ENCODE measurements at places on chromosomes 16 and 17.
A peak's percentile ranks its signal among the peaks of the same experiment; 100 is the strongest.

DNA sequence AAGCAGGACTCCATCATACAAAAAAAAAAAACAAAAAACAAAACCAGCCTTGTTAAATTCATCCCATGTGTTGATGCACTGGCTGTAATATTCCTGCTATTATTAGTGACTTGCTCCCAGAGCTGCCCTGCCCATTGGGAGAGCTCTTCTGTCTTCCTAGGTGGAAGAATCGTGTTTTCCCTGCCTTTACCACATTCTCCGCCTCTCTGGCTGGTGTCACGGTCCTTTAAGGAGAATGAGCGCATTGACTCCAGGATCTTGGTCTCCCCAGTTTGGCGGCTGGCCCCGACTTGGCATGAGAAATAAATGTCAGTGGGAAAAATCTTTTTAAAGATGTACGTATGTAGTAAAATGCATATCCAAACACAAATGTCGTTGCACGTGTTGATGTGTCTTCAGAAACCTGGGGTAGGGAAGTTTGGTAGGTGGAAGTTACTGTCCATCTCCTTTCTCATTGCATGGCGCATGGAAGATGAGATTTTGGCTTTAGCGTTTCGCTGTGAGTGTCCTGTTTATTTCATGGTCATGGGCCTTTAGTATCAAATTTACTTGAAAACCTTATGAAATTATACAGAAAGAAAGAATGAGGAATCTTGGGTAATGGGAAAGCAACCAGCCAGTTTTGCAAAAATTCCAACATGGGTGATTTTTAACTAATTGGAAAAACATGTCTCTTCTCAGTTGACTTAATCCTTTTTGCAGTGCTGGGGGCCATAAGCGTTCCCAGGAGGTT, 15.5 kb downstream of the RMI2 start:
- peak; percentile 51 for DNase-seq

DNA sequence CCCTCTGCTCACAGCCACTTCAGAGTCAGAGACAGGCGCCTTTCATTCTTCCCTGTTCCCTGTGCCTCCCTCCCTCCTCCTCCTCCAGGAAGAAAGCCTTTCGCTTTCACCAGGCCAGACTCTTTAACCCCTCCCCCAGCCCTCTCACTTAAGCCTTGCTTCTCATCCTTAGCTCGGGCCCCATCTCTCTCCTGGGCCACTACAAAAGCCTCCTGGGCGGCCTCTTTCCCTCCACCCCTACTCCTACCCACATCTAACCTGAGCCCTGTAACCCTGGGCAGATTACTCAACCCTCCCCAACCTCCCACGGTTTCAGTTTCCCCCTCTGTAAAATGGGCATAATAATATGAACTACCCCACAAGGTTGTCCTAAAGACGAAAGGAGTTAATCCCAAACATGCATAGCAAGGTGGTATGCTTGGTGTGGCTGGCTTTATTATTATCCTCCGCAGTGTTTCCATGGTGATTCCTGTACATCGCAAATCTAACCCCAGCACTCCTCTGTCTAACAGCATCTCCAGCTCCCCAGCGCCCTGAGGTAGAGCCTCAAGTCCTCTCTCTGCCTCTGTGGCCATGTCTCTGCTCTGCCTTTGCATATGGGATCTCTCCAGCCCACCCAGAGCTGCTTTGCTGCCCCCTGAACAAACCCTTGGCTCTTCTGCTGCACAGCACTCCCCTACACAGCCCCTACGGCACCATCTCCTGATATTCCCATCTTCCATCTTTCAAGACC, 17.7 kb downstream of the PIMREG start:
- no peak for DNase-seq

GRCh38 chr16:78478267-78478861, 378.9 kb downstream of the WWOX start:
- no peak for DNase-seq

DNA sequence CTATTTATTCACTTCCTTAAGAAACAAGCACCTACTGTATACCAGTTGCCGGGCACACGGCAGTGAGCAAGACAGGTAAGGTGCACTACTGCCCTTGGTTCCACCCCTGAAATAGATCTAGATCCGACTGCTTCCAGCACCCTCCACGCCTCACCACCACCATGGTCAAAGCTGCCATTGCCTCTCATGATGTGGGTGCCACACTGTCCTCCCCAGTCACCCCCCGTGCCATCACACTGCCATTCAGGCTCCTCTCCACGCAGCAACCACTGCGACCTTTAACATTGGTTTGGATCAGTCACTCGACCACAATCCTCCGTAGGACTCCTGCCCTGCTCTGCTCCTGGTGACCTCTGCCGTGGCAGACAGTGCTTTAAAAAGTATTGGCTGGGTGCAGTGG, 226.8 kb downstream of the CPPED1 start:
- no peak for DNase-seq

GRCh38 chr17:71938340-71939010, 182.3 kb upstream of the SOX9 start:
- no peak for DNase-seq

DNA sequence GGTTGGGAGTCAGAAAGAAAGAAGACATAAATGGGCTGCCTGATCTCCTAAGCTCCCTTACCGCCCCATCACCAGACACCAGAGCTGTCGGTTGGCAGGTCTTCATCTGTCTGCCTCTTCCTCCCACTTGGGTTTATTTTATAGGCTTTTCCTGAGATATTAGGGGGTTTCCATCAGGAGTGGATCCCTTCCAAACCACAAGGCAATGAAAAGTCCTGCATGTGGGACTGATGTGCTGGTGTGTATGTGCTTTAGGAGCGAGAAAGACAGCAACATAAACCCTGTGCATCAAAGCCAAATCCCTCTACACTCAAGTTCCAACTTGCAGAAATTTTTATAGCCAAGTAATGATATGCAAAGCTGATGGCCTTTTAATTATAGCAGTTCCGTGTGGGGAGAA, 389.5 kb downstream of the SLC39A11 start:
- peak; percentile 86 for DNase-seq

- DNase-seq, result no peak
Measured at GRCh38 chr17:77644181-77645071, 314.1 kb upstream of the TNRC6C start.

- peak; percentile 41 for DNase-seq
Measured at GRCh38 chr17:36148559-36149295, 27.7 kb downstream of the TBC1D3B start.

- no peak for DNase-seq
Measured at GRCh38 chr17:79600681-79601131, 10.1 kb downstream of the RBFOX3 start.

- DNase-seq, result peak; percentile 55
Measured at GRCh38 chr17:12547831-12548230, 117.9 kb upstream of the MYOCD start.

DNA sequence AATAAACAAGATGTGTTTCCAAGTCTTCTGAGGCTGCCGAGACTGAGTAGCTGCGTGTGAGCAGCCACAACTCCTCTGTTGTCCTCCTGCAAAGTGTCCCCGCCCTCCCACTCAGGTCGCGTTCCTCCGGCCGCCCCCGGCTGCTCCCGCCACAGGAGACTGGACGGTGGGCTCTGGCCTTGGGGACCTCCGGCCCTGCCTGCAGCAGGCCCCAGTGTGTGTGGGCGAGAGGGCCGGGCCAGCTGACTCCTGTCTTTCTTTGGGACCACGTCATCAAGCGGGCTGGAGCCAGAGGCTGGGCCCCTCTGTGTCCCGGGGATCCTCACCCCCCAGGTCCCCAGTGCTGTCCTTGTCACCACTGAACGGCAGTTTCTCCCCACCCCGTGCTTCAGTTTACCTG, 175.3 kb downstream of the NPIPB11 start:
- no peak for DNase-seq

DNA sequence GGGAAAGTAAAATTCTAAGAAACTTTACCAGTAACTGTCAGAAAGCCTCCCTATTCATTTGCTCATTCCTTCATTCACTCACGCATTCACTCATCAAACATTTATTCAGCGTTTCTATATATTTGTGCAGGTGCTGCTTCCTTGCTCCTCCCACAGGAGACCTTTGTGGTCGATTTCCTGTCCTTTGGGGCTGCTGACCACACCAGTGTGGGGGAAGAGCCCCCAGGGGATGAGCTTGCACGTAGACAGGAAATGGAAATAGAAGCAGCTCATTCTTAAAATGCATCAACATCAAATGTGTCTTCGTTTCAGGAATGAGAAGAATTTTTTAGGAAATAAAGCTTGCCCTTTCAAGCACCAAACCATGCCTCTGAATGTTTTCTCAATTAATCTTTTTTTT, 9.6 kb downstream of the PIK3R6 start:
- DNase-seq, result peak; percentile 85

- DNase-seq, result no peak
Measured at GRCh38 chr16:66422366-66422765, 4.7 kb upstream of the BEAN1 start.

- peak; percentile 97 for DNase-seq
Measured at GRCh38 chr16:64910356-64910755, 211.5 kb downstream of the CDH11 start.

GRCh38 chr17:67974185-67974584, 22.1 kb downstream of the C17orf58 start:
- DNase-seq, result no peak

- DNase-seq, result no peak
Measured at GRCh38 chr17:7370853-7371252, 10.0 kb upstream of the TNK1 start.

DNA sequence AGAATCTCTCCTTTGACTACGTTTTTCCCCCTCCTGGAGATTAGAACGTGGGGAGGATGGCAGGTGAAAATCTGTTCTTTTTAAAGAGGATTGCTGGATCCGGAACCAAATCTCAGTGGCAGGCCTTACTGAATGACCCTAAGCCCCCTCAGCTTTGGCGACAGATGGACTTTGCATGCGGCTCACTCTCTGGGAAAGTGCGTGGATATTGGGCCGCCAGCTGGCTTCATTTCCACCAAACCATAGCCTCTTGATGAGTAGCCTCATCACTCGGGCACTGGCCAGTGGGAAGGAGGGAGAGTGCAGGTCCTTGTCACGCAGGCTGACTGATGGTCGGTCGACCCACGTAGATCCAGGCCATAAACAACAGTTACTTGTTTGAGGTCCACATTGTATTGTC, 31.3 kb upstream of the CCDC182 start:
- DNase-seq, result no peak

GRCh38 chr16:53745753-53746266, 41.9 kb downstream of the FTO start:
- DNase-seq, result peak; percentile 38

DNA sequence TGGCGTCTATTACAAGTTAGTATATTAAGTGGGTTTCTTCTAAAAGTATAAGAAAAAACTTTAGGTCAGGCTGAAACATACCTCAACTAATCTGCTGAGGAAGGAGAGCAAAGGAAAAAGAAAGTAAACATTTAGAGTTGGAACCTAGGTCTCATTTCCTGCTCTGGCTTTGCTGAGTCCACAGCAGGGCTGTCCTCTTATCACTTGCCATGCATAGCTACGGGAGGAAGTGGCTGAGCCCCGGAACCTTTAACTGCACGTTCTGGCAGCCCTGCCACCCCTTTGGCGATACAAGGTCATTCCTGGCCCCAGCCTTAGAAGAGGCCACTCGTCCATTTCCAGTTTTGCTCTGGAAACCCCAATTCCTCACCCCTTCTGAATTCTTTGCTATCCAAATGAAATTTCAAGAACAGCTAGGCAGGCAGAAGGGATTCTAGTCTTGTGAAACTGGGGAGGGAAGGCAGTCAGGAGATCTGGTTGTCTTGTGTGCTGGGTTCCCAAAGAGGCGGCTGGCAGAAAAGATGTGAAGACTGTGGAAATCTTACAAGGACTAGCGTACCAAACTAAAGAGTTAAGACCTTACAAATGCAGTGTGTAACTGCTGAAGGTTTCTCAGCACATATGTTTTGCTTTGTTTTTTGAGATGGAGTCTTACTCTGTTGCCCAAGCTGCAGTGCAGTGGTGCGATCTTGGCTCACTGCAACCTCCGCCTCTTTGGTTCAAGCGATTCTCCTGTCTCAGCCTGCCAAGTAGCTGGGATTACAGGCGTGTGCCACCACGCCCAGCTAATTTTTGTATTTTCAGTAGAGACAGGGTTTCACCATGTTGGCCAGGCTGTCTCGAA, 19.1 kb downstream of the WIPI1 start:
- DNase-seq, result no peak

GRCh38 chr16:20242568-20243255, 84.6 kb downstream of the GP2 start:
- DNase-seq, result no peak

DNA sequence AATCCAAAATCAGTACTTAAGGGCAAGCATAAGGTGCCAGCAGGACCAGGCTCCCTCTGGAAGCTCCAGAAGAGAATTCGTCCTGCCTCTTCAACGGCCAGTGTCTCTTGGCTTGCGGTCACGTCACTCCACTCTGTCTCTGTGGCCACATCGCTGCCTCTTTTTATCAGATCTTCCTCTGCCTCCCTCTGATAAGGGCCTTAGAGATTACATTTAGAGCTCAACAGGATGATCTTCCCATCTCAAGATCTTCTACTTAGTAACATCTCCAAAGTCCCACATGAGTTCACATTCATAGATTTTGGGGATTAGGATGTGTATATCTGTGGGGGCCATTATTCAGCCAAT, 16.9 kb downstream of the MPG start:
- no peak for DNase-seq

GRCh38 chr17:80270836-80271235, 10.2 kb downstream of the RNF213 start:
- peak; percentile 34 for DNase-seq

GRCh38 chr17:16935786-16936185, 36.1 kb downstream of the TNFRSF13B start:
- no peak for DNase-seq

GRCh38 chr17:76446449-76447231, 6.3 kb downstream of the UBE2O start:
- DNase-seq, result peak; percentile 54

DNA sequence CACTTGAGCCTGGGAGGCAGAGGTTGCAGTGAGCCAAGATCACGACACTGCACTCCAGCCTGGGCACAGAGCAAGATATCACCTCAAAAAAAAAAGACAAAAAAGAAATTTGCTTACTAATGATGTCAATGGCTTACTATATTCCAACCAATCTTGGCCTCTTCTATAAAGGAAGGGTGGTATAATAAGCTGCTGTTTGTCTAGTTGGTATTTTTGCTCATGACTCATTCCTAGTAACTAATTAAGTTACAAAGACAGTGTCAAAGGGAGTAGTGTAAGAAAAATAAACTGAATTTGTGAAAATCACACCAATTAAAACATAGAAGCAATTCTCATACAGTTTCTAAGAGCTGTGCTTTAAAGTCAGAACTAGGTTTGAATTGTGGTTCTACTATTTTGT, 82.5 kb downstream of the NLK start:
- no peak for DNase-seq

DNA sequence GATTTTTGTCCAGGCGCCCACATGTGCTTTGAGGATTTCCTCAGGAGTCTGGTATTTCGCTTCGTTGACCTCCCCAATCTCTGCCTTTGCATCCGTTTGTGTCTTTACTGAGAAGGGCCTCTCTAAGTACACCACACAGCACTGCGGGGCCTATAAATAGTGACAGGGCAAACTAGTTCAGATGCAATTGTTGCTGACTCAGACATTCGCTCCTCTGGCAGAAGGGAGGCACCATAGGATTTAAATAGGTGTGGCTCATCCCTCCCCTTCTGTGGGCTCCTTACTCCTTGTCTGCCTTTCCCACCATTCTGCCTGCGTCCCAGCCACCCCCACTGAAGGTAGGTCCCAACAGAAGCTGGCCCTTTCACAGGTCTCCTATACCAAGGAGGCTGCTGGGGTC, 192.3 kb downstream of the SHISA9 start:
- no peak for DNase-seq

Data from fibroblast of skin of right quadriceps (primary cell).